NK-92 treated with Interleukin-12 subunit alpha and Interleukin-12 subunit beta, amount 100 ng/mL, for 24 hours (cell line): ENCODE measurements at places on chromosomes 13 and 19.

GRCh38 chr19:1040476-1041271 is 767 bp downstream of the ABCA7 start:
- peak; percentile 52 for DNase-seq

DNA sequence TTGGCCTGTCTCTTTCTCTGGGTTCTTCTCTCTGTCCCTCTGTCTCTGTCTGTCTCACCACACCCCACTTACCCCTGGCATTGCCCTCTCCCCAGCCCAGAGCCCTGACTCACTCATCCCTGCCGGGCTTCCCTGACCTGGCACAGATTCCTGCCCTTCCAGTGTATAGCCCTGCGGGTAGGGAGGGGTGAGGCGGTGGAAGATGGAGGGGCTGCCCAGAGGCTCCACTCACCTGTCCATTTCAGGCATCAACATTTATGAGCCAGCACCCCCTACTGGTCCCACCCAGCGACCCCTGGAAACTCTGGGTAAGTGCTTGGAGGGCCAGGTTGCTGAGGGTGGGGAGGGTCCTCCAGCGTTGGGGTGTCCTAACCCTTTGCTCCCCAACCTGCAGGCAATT is 1.0 kb downstream of the NCCRP1 start:
- DNase-seq: no peak

GRCh38 chr19:50720181-50720920 is 749 bp upstream of the SHANK1 start:
- DNase-seq: no peak

- DNase-seq: no peak
These were observed 30.1 kb upstream of the OLFM2 start for GRCh38 chr19:9966448-9966847.

- no peak for DNase-seq
These were observed 47.9 kb upstream of the POMP start for GRCh38 chr13:28610996-28611395.

DNA sequence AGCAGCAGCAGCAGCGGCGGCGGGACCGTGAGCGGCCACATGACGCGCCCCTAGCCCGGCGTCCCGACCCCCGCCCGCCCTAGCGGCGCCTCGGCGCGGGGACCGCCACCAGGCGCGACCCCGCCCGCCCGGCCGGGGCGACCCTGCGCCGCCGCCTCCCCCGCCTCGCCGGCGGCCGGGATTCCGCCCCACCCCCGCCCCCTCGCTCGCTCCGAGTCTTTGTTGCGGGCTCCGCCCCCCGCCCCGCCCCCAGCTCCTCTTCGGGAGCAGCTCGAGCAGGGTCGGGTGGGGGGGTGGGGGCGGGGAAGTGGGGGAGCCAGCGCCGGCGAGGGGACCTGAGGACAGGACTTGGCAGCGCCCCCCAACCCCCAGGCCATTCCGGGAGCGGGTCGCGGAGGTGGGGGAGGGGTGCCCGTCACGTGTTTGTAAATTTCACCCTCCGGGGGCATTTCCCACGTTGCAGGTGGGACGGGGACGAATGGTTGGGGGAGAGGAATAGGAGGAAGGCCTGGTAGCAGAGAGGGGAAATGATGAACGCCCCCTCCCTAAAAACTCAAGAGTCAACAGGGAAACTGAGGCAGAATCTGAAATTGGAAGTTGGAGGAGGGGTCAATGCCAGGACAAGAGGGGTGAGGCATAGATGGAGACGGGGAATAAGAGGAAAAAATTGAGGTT is at the start of gene OLFM2:
TSS of gene OLFM2 (minus strand) at position 190 of the 675 bp plus-strand sequence. CDS start at position 41, 149 bp downstream.
- DNase-seq: no peak

DNA sequence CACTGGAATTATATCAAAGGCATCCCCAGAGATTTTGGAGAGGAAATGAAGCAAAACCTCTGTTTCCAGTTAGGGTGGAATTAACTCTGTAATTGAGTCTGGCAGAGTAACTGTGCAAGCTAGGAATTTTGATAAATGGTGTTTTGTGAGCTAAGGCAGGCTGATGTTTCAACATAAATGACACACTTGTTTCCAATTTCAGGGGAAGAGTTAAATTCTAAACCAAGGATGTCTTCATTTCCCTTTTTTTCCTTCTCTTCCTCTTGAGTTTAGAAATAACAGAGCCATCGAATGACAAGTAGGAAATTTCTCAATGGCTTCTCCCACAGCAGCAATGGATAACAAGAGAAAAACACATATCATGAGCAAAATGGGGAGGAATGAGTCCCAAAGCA is 131.2 kb downstream of the IRS2 start:
- no peak for DNase-seq

DNA sequence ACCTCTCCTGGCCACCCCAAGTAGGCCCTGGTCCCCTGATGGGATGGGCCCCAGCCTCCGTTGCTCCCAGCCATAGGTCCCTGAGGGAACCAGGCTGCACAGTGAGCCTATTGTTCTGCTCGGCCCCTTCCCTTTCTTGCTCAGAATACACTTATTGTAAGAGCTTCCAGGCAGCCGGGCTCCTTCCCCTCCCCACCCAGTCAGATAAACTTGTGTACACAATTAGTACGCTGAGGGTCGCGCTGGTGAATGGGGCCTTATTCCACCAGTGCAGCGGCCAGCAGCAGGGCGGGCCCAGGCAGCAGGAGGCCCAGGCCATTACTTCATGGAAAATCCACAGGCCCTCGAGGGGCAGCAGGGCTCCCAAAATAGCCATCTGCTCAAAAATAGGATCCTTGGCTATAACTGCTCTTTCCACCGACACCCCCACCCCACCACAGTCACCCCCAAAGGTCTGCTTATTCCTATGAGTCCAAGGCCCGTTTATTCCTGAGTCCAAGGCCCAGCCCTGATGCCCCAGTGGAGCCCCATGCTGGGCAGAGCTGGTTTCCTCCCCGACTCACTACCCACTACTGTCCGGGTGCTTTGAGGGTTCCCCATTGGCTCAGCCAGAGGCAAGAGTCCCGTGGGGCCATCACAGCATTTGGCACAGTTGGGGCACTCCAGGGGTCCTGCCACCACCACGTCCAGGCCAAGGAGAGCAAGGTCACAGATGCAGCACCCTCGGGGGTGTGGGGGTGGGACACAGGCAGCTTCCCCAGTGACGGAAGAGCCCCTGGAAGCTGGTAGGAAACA is 22.1 kb downstream of the CAPN12 start:
- no peak for DNase-seq

- DNase-seq: no peak
These were observed 25.3 kb downstream of the CLEC4M start for GRCh38 chr19:7788178-7788932.

DNA sequence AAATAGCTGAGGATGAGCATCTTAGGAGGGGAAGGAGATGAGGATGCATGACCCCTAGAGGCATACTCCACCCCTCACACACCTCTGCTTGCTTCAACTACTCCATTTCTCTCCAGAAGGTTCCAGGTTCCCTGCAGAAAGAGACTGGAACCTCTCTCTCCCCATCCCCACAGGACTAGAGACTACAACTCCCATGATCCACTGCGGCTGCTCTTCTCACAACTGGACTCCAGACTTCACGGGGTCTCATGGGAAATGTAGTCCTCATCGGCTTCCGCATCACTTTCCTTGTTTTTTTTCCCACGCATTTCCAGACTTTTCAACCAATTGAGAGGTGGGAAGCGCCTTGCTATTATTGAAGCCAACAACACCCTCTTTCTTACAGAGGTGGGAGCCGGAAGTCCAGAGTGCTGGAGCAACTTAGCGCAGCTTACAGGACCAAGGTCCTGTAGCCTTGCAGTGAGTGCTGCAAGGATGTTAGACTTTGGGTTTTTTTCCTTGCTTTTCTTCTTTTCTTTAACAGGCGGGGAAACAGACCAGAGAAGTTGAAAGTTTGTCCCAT is 13.9 kb upstream of the CACNG6 start:
- DNase-seq: peak; percentile 26

DNA sequence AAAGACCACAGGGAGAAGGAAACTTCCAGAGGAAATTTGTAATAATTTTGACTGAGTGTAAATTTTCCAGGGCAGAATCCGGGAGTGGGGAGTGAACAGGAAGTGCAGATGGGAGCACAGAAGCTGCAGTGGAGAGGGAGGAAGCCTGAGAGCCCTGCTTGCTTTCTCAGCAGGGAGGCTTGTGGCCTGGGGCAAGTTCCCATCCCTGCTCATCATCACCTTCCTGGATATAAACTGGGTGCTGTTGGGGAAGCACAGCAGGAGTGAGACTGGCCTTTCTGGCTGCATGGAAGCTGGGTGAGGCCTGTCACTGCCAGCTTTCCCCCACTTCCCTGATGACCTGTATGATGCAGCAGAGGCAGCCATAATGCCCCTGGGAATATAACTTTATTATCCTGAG is 532.9 kb downstream of the SLITRK6 start:
- DNase-seq: no peak

GRCh38 chr19:3618811-3619630 is 7.6 kb downstream of the CACTIN start:
- no peak for DNase-seq

GRCh38 chr19:29383696-29384095 is 142.1 kb upstream of the VSTM2B start:
- no peak for DNase-seq

DNA sequence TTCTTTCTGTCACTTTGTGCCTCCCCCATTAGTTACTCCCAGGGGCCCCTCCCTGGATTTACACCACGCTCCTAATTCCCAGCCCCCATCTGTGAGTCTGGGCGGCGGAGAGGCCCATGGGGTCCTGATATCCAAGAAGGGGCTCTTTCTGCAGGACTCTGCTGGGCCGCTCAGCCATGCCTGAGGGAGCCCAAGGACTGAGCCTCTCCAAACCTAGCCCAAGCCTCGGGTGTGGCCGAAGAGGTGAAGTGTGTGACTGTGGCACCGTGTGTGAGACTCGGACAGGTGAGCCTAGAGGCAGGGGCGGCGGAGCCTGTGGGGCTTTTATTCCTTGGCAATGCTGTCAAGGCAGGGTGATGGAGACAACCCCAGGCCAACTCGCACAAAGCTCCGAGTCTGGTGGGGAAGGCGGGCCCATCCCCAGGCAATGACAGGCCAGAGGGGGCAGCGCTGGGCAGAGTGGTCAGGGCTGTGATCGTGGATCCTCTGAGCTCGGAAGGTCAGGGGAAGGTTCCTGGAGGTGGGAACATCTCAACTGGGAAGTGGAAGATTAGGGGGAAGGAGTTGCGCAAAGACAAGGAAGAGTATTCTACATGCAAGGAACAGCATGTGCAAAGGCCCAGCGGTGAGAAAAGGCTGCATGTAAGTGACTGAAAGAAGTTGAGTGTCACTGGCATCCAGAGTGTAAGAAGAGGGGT is 1.6 kb downstream of the PLEKHG2 start:
- DNase-seq: no peak

GRCh38 chr19:45168767-45169351 is 8.1 kb upstream of the NKPD1 start:
- DNase-seq: no peak

- DNase-seq: no peak
These were observed 7.0 kb upstream of the POMP start for GRCh38 chr13:28651810-28652401.

GRCh38 chr19:47471733-47472457 is at the start of gene SLC8A2:
Gene SLC8A2 (minus strand): TSS chr19:47471893. CDS start chr19:47466403, 5,490 bp downstream.
- no peak for DNase-seq

- no peak for DNase-seq
These were observed 14.3 kb downstream of the PLEKHA4 start for GRCh38 chr19:48854103-48854502.

DNA sequence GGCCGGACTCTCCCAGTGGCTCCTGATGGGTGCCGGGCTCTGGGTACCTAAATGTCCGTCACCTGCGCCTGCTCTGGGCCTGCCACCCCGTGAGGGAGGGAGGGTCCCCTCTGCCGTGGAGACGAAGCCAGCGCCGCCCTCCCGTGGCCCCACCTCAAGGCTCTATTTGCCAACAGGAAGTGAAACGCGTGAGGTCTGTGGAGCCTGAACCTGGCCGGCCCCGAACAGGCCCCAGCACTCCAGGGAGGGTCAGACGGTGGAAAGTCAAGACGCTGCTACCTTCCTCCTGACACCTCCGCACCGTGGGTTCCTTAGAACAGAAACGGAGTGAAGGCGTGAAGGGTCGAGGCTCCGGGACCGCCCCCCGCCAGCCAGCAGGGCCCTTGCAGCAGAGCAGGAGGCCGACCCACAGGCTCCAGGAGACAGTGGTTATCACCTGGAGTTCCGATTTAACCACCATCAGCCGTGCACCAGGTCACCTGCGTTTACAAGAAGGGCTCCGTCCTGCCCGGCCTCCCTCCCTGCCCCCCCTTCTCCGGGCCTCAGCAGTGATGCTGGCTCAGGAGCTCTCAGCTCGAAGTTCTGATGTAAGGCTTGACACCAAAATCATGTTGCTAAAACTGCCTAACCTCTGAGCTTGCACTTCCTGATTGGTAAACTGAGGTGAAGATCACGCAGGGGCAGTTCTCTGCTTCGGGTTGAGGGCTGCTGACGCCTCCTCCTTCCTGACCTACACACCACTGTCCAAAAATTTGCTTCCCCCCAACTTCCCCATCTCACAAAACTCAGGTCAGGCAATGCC is 50.9 kb upstream of the C13orf46 start:
- no peak for DNase-seq

DNA sequence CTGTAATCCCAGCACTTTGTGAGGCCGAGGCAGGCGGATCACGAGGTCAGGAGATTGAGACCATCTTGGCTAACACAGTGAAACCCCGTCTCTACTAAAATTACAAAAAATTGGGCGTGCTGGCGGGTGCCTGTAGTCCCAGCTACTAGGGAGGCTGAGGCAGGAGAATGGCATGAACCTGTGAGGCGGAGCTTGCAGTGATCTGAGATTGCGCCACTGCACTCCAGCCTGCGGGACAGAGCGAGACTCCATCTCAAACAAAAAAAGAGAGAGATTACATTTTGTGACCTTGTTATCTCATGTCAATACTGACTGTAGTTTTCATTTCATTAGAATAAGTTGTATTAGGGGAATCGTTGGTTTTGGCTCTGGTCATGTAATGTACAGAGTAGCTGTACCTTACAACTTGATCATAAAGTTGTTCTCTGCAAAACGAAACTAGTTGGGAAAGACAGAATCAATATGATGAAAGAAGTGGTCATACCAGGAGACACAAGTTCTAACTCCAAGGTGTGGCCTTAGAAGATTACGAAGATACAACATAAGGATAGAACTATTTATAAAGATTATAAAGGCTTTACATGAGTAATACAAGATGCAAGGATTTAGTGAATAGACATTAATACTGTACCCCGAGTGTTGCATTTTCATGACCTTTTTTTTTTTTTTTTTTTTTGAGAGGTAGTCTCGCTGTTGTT is 15.3 kb downstream of the TMEM38A start:
- DNase-seq: no peak

GRCh38 chr13:107906131-107906530 is 309.2 kb downstream of the LIG4 start:
- no peak for DNase-seq

DNA sequence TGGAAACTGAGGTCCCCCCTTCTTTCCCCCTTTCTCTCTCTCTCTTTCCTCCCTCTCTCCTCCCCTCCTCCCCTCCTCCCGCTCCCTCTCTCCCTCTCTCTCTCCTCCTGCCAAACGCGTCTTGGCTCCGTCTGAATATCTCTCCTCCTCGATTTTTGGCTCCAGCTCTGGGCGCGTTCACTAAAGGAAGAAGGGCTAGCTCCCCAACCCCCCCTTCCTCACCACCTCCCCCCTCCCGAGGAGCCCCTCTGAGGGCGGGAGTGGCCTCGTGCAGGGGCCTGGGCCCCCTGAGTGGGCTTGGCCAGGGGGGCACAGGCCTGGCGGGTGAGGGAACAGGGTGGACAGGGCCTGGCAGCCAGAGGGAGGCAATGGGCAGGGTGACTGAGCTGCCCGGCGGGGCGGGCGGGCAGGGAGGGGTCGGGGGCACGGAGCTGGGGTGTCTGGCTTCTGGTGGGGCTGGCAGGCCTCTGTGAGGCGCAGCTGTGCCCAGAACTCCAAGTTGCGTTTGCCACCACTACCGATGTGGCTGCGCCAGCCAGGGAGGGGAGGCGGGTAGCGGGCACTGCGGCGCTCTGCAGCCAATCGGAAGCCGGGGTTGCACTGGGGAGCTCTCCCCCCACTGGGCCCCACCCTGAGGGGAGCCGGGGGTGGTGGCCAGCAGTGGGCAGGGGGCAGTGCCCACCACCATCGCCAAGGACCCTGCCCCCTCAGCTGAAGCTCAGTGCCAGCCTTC is 7.1 kb downstream of the NFIX start:
- no peak for DNase-seq
